ENCODE measurements at places on chromosomes 13 and 19.
A peak's percentile ranks its signal among the peaks of the same experiment; 100 is the strongest.

GRCh38 chr13:30103161-30103840 lies 204.1 kb downstream of the KATNAL1 start:
- no peak for DNase-seq

GRCh38 chr19:19083413-19084178 lies 19.8 kb downstream of the SLC25A42 start:
- no peak for DNase-seq

GRCh38 chr13:40370661-40371060 lies 295.8 kb downstream of the FOXO1 start:
- DNase-seq, result no peak

- no peak for DNase-seq
Observed at GRCh38 chr19:30881930-30882329, 467.3 kb downstream of the TSHZ3 start.

GRCh38 chr13:58376349-58376748 lies 744.8 kb downstream of the PCDH17 start:
- DNase-seq, result no peak

- peak; percentile 3 for DNase-seq
Observed at GRCh38 chr19:39802958-39803357, 24.3 kb downstream of the LEUTX start.

DNA sequence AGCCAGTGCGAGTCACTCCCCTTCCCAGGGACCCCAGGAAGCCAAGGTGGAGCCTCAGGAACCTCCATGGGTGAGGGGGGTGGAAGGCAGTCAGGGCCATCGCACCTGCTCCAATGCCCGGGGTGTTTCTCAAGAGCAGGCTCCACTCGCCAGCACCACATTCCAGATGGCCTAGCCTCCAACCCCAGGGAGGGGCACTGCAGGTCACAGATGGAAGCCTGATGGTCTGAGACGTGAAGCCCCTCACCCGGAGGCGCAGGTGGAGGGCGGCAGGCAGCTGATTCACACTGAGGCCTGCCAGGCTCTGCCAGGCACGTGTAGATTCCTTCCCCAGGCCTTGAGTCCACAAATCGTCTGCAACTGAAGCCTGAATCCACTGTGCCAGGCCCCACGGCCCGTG lies 23.0 kb upstream of the ISYNA1 start:
- no peak for DNase-seq

DNA sequence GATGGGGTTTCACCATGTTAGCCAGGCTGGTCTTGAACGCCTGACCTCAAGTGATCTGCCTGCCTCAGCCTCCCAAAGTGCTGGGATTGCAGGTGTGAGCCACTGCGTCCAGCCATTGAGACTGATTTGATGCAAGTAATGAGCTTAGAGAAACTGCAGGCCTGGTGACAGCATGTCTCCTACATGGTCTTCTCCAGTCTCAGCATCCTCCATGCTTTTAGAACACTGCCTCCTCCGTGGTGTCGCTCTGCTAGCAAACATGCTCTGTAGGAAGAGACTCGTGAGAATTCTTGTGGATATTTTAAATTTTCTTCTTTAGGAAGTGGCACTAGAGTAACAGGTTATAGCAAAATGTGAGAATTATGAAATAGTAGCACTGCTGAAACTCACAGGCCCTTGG lies 37.1 kb downstream of the TPT1 start:
- DNase-seq, result no peak

DNA sequence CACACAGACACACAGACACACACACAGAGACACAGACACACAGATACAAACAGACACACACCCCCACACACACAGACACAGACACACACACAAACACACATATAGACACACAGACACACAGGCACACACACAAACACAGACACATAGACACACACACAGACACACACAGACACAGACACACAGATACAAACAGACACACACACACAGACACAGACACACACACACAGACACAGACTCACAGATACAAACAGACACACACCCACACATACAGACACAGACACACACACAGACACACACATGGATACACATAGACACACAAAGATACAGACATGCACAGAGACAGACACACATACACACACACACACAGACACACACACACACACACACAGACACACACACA lies 174.5 kb downstream of the URI1 start:
- no peak for DNase-seq

DNA sequence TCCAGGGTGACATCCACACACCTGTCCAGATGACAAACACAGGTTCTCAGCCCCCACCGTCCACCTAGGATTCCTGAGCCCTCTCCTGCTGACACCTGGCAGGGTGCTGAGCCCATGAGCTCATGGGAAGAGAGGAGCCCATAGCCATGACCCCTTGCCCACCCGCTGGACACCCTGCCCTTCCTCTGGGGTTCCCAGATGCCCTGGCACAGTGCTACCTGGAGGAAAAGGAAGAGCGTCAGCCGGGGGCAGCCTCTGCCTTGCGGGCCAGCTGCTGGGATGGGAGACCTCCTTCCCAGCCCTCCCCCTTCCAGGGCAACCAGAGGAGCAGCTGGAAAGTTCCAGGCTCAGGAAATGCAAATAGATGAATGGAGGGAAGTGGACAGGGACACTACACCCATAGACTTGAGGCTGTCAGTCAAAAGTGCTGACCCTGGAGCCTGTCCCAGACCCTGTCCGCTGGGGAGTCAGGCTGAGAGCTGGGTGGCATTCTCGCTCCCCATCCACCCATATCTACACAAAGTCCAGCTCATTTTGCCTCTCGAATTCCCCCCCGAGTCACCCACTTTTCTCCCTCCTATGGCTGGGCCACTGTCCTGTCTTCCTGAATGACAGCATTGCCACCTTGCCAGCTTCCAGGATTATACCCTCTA lies 12.3 kb upstream of the ARHGEF18 start:
- DNase-seq, result no peak

DNA sequence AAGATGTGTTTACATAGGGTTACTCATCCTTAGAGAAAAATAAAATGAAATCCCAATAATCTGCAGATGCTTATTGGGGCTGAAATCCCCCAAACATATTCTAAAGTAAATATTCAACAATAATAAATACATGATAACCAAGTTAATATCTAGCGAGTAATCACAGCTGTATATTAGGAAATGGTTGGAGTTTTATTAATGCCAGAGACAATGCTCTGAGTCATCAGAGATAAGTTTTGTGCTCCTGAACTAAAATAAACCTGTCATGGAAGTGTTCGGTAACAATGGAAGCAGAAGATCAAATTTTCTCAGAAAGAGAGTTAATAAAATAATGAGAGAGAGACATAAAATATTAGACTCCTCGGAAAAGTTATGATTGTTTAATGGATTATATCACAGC lies 31.4 kb downstream of the FLT1 start:
- DNase-seq, result no peak

DNA sequence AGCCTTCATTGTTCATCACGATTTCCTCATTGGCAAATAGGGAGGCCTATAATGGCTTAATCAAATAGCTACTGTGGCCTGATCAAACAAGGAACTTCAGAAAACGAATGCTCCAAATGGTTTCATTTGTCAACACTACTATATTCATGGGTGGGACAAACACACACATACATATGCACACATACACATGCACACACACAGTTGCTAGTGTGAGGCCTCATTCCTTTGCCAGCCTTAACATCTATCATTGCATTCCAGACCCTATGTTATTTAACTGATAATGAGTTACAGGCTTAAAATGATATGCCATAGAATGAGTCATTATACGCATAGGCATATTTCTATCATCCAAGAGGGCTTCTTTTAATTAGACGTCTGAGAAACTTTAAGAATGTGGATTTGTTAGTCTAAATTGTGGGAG lies 140.2 kb downstream of the KLF5 start:
- no peak for DNase-seq

DNA sequence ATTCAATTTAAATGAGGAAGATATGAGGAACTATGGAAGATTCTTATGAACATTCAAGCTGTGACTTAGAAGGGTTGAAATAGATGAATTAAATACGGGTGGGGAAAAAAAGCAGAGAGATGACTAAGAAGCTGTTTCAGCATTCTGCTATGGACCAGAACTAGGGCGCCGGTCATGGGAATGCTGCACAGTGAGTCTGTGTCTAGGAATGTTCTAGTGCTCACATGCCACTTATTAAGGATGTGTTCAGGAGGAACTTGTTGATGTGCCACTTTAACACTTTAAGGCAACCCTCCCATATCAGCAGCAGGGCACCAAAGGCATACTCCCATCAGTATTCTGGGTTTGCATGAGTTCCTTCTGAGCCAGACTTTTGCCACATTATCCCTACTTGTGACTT lies 152.1 kb downstream of the POSTN start:
- DNase-seq, result no peak

- peak; percentile 45 for DNase-seq
Observed at GRCh38 chr19:42370068-42370520, 20.0 kb downstream of the CNFN start.

DNA sequence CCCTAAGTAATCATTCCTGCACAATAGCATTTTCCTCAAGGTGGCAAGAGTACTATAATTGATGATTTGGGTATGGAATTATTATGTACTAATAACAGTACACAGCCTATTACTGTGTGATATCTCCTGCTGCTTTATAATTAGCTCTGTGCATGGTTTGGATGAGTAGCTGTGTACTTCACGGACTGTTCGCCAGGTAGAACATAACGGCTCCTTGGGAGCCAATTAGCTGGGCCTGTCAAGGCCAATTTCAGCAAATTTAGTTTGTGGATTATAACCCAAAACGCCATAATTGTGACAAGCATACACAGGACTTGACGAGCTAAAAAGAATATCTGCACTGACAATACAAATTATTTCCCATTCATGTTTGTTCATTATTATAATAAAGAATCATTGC lies 1584.2 kb downstream of the SLITRK1 start:
- no peak for DNase-seq

GRCh38 chr19:28847468-28847867 lies 365.5 kb downstream of the UQCRFS1 start:
- DNase-seq, result no peak

DNA sequence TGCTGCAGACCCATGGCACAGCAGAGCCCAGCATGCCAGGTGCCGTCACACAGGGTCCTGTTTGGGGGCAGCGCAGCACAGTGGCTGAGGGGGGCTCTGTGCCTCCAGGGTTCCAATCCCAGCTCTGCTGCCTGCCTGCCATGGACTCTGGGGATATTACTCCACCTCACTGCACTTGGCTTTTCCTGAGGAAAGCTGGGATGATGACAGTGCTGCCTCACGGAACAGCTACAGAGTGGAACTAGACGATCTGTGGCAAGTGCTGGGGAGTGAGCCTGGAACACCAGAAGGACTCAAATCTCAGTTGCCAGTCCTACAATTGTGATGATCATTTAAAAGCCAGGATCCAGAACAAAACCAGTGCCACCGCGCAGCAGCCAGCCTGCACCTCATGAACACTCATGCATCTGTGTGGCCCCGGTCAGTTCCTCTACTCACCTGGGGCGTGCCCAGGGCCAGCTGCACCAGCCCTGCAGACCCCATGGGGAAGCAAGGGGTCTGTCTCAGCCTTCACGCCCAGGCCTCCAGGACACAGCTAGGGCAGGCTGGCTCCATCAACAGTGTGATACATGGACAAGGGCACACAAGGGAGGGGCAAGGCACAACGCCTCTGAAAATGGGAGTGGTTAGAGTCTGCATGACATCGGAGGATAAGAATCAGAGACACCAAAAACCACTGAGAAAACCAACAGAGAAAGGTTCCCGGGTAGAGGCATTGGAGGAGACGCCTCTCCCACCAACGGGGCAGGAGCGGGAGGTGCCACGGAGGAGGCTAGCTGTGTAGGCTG lies 55.2 kb downstream of the ATP7B start:
- no peak for DNase-seq

DNA sequence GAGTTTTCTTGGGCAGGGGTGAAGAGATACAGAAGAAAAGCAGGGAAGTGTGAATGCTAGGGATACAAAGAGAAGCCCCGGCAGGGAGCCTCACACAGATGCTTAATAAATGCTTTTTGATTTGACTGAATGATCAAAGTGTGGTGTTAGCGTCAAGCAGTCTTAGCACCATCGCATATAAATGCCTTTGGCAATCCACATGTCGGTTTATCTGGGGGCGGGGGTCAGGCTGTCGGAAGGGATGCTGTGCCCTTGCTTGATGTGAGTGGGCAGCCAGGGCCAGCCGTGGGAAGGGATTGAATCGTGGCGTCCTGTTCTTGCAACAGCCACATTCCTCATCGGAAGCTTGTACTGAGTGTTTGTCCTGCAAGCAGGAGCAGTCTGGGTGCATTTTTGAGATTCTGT lies 173.1 kb downstream of the LACC1 start:
- DNase-seq, result peak; percentile 54

GRCh38 chr19:56271151-56271550 lies 1.4 kb upstream of the EDDM13 start:
- no peak for DNase-seq

Data from neural progenitor cell (in vitro differentiated cells).